ENCODE measurements at places on chromosomes 16 and 17.

- DNase-seq: no peak
These were observed at the start of gene MMD for GRCh38 chr17:55421179-55421934. TSS of gene MMD (minus strand) at chr17:55421835. CDS start at chr17:55421695, 140 bp downstream.

GRCh38 chr17:75531721-75532072, 6.2 kb downstream of the LLGL2 start:
- DNase-seq: no peak

DNA sequence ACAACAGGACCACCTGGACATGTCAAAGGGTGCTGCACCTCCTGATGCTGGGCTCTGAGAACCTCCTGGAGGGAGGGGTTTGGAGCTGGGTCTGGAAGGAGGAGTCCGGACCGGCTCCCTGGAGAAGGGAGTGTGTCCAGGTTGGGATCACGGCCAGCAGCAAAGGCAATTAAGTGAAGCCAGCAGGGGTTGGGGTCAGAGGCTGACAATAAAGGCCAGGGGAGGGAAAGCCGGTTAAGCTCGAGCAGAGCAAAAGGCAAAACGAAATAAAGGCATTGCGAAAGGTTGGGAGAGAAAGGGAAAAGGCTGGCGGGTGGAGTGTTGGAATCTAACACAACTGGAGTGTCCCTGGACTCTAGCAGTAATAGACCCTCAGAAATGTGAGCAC, 992 bp upstream of the CACNG4 start:
- no peak for DNase-seq

GRCh38 chr17:44146375-44147346, 4.9 kb downstream of the HROB start:
- DNase-seq: no peak

DNA sequence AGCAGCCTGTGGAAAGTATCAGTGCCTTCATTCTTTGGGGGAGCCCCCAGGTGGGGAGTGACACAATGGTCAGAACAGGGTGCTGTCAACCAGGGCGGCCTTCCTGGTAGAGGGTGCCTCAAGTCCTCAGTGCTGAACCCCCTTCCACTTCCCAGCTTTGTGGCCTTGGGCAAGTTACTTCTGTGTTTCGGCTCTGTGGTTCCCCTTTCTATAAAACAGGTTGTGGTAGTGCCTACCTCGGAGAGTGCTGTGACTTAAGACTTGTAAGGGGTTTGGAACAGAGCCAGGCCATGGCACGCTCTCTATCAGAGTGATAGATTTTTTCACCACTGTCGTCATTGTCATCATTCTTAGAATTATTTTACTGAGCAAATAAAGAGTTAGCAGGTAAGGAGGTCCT, 141.1 kb downstream of the CCDC182 start:
- no peak for DNase-seq

DNA sequence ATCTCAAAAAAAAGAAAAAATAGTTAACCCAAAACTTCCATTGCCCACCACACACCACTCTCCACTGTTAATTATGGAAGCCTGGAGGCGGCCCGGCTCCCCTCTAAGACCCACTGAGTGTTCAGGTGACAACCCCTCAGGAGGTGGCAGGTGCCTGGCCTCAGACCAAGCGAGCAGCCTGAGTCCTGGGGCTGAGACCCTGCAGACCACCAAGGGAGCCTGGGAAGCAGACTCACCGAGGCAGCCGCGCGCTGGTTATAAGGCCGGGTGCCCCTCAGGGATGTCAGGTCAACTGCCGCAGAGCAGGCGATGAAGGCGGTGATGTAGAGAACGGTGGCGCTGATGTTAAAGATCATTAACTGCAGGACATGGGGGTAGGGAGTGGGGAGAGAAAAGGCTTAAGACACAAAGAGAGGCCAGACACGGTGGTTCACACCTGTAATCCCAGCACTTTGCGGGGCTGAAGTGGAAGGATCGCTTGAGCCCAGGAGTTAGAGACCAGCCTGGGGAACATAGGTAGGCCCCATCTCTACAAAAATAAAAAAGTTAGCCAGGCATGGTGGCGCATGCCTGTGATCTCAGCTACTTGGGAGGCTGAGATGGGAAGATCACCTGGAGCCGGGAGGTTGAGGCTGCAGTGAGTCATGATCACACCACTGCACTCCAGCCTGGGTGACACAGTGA, 13.3 kb downstream of the ARL2BP start:
- DNase-seq: no peak

GRCh38 chr16:71439523-71439922, 2.3 kb downstream of the TLE7 start:
- no peak for DNase-seq

GRCh38 chr17:64232466-64233262, 30.4 kb downstream of the TEX2 start:
- no peak for DNase-seq
